Tongue (tissue), 3 donors: ENCODE measurements at places on chromosomes 3 and 15. TPM values are rescaled to one million over a fixed set of nuclear protein-coding genes. Genes with fewer than 3 reads are reported as not detected.

- peak; percentile 85 for DNase-seq
Measured at GRCh38 chr15:89419370-89419984, 76.9 kb downstream of the RHCG start.

KPNA1 gene
- 42.6 TPM for total RNA-seq

DNA sequence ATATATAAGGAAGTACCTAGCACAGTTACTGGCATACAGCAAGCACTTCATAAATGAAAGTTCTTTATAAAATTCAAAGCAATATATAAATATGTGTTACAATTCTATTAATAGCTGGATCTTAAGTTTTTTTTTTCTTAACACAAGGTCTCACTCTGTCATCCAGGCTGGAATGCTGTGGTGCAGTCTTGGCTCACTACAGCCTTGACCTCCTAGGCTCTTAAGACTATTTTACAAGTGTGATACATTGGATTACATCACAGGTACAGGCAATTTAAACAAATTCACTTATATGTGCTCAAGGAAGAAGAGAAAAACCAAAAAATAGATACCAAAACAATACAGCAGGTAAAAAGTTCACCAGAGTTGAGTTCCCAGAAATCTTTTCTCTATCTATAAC, 60.6 kb downstream of the ZNF280D start:
- no peak for DNase-seq

- DNase-seq = no peak
Measured at GRCh38 chr3:5430701-5431100, 243.2 kb downstream of the EDEM1 start.

DNA sequence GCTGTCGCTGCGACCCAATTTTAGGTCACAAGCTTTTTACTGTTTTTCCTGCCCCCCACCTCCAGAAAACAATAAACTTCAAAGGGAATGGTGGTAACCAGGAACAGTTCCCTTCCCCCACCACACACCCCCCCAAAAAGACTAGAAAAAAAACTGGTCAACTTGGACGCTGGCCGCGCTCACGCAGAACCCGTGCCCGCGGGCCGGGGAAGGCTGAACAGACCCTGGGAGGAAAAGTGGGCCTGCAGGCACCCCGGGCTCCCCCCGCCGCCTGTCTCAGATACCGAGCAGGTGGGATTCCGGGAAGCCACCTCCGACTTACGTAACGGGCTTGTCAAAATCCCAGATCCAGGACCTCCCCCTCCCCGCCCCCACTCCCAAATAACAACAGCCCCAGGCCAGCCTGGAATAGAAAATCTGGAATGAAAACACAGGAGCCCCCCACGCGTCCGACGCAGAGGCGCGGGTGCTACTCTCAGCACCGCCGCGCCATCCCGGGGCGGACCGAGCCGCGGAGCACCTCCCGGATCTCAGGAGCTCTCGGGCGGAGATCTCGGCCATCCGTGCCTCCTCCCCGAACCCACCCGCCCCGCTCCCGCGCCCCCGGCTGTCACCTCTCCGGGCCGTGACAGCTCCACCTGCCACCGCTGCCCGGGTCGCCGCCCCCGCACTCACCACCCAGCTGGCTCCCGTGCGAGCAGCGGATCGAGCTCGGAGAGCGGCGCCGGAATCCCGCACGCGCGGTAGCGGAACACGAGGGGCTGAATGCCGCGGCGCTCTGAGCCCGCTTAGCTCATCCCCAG, 557 bp downstream of the DENND4A start:
- DNase-seq = peak; percentile 86

DNA sequence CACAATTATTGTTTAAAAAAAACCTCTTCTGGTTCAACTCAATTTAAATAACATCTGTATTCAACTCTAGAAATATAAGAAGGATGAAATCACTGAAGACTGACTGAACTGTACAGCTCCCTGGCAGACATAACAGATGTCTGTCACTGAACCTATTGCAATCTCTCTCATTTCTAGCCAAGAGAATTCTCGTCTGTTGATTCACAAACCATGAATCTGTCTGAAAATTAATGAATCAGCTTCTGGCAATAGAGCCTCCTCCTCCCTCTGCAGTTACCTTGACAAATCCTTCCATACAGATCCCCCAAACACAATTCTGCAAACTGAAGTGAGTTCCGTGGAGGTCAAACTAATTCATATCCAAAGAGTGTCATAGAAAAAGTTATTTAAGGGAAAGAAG, 561.4 kb downstream of the PYDC2 start:
- no peak for DNase-seq

- peak; percentile 63 for DNase-seq
Measured at GRCh38 chr15:41512940-41513505, 604 bp downstream of the LTK start.

GRCh38 chr3:186510374-186511079, 33.7 kb downstream of the CRYGS start:
- DNase-seq = no peak

LIPC gene
- total RNA-seq = 1.0 TPM

DNA sequence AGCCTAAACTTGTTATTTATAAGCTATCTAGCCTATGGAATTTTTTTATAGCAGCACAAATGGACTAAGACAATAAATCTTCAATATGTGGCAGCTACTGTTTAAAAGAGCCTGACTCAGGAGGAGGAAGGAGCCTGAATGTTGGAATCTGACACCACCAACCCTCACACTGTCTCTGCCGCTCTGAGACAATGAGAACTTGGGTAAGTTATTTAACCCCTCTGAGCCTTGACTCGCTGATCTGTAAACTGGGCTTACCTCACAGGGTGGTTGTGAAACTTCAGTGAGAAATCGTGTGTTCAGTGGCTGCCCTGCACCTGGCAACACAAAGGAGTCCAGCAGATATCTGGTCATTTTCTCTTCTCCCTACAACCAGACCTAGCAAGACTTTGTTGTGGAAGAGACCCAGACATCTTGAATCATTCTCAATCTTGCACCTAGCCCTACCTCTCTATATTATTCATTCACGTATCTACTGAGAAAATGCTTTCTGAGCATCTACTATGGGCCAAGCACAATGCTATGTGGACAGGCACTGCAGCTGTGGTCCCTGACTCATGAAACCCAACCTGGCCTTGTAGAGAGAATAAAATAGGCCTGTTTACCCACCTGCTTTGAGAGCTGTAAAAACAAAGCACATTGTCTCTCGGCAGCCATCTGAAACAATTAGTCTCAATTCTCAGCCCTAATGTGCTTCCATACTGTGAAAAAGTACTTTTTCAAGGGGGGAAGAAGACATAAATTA, 81.9 kb upstream of the SLC25A36 start:
- no peak for DNase-seq

GRCh38 chr3:61562721-61563312, 1.4 kb downstream of the PTPRG start:
- peak; percentile 66 for DNase-seq

DNA sequence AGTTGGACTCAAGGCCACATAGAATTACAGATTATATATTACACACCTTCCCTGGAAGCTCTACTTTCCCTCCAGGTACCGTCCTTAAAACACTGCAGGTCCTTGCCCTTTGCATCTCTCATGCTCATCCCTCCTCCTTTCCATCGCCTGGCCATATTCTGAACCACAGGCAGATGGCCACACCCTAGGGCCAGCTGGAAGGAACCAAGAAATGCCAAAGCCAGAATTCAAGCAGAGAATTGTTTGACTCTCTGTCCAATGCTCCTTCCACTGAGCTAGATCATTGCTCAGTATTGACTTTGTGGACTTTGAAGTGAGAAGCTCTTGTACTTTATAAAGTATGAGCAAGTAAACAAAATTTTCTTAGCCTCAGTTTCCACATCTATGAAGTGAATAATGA, 170.3 kb upstream of the SLC24A5 start:
- DNase-seq = no peak
